ENCODE measurements at places on chromosomes 7 and 10.

DNA sequence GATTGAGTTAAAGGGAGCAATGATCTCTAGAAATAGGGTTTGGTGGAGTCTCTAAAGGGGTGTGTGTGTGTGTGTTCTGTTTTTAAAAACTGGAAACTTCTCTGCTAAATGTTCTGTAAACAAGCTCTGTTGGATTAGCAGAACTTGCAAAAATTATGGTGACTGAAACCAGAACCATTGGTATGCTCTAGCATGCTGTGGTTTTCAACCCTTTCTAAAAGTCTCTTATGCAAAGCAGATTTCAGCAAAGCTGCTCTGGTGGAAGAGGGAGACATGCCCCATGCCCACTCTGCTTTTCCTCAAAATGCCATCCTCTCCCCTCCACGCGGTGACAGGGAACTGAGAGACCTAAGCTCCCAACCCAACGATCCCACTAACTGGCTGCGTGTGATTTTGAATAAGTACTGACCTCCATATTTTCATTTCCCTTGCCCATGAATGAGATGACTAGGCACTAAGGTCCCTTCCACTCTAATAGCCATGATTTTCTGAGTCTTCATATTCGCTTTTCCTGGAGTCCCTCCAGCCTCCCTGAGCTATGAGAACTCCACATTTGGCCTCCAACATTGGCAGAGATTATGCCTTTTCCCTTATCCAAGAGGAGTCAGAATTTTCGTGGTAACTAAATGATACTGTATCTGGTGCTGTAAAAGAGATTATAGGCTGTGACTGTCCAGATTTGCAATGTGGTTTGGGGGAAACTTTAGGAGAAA lies 117.3 kb upstream of the PALS2 start:
- DNase-seq, result no peak

DNA sequence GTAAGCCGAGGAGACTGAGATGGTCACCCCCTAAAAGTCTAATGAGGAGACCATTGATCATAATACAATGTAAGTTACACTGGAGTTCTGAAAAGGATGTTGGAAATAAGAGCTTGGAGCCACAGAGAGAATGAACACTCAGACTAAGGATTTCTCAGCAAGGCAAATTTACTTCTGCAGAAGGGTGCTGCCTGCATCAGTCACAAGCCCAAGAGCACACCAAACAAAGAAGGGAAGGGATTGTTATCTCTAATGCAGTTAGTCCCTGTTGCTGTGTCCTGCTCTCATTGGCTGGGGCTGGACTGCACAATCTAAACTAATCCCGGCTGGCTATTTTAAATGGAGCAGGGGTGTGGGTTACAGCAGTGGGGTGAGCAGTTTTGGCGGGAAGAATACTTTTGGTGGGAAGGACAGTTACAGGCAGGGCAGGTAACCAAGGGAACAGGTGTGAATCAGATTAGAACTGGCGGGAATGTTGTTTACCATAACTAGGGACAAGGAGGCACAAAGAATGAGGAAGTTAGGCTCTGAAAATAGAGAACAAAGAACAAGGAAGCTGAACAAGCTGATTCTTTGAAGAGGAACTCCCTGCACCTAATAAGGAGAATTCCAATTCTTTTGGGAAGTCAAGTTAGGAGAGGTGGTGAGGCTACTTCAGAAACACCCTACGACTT lies 30.3 kb upstream of the TRIM24 start:
- DNase-seq, result no peak

- DNase-seq, result no peak
These were observed 95.3 kb downstream of the DGKI start for GRCh38 chr7:137751361-137752009.

- no peak for DNase-seq
These were observed 256.4 kb downstream of the ABCA13 start for GRCh38 chr7:48427671-48428070.

DNA sequence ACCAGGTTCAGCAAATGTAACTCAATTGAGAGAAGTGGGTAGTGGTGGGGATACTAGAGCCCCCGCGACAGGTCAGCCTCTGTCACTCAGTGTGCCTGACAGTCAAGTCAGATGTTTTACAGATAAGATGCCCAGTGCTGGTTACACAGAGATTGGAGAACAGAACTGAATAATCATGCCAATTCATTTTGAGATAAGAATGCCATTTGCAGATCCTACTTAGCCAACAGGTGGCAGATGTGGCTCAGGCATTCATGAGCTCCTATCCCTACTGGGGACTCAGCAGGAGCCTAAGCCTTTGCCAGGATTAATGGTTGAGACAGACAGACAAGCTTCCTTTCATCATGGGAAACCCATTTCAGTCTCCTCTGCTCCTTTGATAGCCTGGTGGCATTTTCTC lies 137.8 kb downstream of the MAPK8 start:
- DNase-seq, result no peak

GRCh38 chr10:131585761-131586160 lies 274.2 kb upstream of the TCERG1L start:
- no peak for DNase-seq

Data from activated CD8-positive, alpha-beta memory T cell treated with anti-CD3 and anti-CD28 coated beads for 1 hour (primary cell).